Colonic mucosa (tissue), 4 donors: ENCODE measurements at places on chromosomes 1 and 21. TPM values are rescaled to one million over a fixed set of nuclear protein-coding genes. Genes with fewer than 3 reads are reported as not detected.

- DNase-seq = no peak
Observed at GRCh38 chr1:23480187-23481025, 3.6 kb downstream of the ASAP3 start.

The CD84 gene
- total RNA-seq = 1.3 TPM

The EXO5 gene
- total RNA-seq = 8.7 TPM

The KCNJ9 gene
- 0.11 TPM for total RNA-seq
